ENCODE measurements at places on chromosomes 2 and 18.

DNA sequence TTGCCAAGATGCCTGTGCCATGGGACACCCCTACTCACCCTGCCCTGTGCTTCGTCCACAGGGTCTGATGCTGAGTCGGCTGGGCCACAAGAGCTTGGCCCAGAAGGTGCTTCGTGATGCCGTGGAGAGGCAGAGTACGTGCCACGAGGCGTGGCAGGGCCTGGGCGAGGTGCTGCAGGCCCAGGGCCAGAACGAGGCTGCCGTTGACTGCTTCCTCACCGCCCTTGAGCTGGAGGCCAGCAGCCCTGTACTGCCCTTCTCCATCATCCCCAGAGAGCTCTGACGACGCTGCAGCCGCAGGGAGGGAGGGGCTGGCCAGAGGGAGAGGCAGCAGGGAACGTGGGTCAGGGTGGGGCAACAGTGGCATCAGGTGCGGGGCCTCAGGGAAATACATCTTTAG lies 81.5 kb downstream of the STPG4 start:
- no peak for DNase-seq
- H3K27me3 ChIP-seq = no peaks in the 10 kb centered on the region
- peaks cover 73% of the 10 kb centered on the region for H3K4me1 ChIP-seq
- H3K36me3 ChIP-seq = peaks cover 67% of the 10 kb centered on the region
- no peak overlapping the region for H3K4me3 ChIP-seq

DNA sequence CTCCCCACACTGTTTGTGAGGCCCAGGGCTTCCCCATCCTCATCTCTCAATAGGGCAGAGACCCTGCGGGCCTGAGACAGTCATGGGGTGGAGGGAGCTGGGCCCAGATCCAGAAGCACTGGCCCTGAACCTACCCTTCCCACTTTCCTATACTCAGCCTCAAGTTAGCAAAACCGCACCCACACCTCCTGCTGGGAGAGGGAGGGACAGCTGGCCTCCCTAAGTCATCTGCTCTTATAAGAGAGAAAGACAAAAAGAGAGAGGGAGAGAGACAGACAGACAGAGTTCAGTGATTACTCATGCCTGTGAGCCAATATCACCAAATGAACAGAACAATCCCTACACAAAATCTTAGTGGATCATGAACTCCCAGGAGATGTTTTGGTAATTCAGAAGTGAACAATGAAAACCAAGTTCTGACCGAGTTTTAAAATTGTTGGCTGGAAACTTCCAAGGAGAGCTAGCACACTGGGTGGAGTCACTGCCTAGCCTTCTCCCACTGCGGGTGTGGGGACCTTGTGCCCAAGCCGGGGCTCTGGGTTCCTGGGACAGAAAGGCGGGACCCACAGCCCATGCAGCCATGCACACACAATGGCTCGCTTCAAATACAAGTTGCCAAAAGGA lies 130.5 kb downstream of the PXDN start:
- H3K4me1 ChIP-seq = no peaks in the 10 kb centered on the region
- no peaks in the 10 kb centered on the region for H3K36me3 ChIP-seq
- no peak overlapping the region for H3K4me3 ChIP-seq
- DNase-seq = no peak
- H3K27me3 ChIP-seq = no peaks in the 10 kb centered on the region

DNA sequence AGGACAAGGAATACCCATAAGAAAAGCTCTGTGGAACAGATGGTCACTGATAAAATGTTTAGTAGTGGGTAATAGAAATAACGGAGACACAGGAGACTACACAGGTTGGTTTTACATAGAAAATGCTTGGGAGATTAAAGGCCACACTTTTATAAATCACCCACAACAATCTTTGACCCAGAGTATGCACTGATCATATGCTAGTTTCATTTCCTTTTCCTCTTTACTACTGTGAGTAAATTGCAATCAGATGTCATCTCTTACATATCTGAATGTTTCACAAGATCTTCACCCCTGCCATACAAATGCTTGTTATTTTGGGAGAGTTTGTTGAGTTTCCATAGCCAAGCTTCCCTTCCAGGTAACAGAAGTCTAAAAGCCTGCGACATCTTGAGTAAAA lies 978.4 kb upstream of the KLHL29 start:
- H3K4me3 ChIP-seq = no peak overlapping the region
- no peaks in the 10 kb centered on the region for H3K27me3 ChIP-seq
- H3K27ac ChIP-seq = no peak overlapping the region
- H3K4me1 ChIP-seq = no peaks in the 10 kb centered on the region
- no peaks in the 10 kb centered on the region for H3K36me3 ChIP-seq

GRCh38 chr2:166180951-166181812 lies 53.4 kb upstream of the SCN1A start:
- no peaks in the 10 kb centered on the region for H3K27me3 ChIP-seq
- no peak overlapping the region for H3K4me3 ChIP-seq
- peak; percentile 71 for DNase-seq
- H3K4me1 ChIP-seq = no peaks in the 10 kb centered on the region
- no peak overlapping the region for H3K27ac ChIP-seq

GRCh38 chr2:158380746-158381145 lies 75.8 kb downstream of the CCDC148 start:
- H3K4me3 ChIP-seq = no peak overlapping the region
- H3K4me1 ChIP-seq = no peaks in the 10 kb centered on the region
- no peaks in the 10 kb centered on the region for H3K27me3 ChIP-seq
- H3K27ac ChIP-seq = no peak overlapping the region
- no peak for DNase-seq
- no peaks in the 10 kb centered on the region for H3K36me3 ChIP-seq

- no peak overlapping the region for H3K27ac ChIP-seq
- H3K4me3 ChIP-seq = no peak overlapping the region
- no peaks in the 10 kb centered on the region for H3K27me3 ChIP-seq
- DNase-seq = no peak
Measured at GRCh38 chr2:144354953-144355352, 165.0 kb downstream of the ZEB2 start.

- no peak overlapping the region for H3K4me3 ChIP-seq
- H3K27me3 ChIP-seq = peaks cover 55% of the 10 kb centered on the region
- no peak overlapping the region for H3K27ac ChIP-seq
Measured at GRCh38 chr18:56516789-56517188, 121.6 kb downstream of the TXNL1 start.

DNA sequence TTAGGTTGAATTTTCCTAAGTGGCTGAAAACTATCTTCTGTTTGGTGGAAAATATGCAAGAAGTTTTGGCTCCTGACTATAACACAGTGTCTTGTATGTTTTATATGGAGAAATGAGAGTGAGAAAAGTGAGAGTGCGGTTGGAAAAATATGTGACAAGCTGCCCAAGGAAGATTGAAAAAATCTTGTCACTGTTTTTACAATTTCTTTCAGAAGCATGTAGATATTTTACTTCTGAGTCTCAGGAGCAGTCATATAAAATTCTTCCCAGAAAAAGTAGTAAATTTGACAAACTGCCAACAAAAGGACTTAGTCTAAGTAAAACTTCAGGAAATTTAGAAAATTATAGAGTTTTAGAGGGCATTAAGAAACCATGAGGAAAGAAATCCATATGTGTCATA lies 19.4 kb upstream of the RMND5A start:
- peaks cover 45% of the 10 kb centered on the region for H3K4me1 ChIP-seq
- no peak overlapping the region for H3K4me3 ChIP-seq
- DNase-seq = no peak
- H3K27ac ChIP-seq = no peak overlapping the region
